NCI-H1105 treated with DMSO at 0.1 percent for 48 hours (cell line): ENCODE measurements at places on chromosomes 3 and 15.

DNA sequence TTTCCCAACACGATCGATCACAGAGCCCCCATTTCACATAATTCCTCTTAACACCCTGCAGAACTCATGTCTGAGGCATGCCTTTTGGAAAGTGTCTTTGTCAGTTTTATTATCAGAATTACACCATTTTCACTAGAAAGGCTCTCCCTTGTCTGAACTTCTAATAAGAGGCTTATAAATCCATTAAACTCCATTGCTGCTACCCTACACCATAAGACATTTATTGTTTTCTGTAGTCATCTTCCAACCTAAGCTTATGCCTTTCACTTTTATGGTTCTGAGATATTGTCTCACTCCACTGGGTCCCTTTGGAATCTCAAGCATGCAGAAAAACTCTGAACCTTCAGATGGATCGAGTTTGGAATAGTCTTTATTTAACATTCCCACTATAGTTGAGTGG is 50.2 kb upstream of the TPM1 start:
- no peak for DNase-seq

DNA sequence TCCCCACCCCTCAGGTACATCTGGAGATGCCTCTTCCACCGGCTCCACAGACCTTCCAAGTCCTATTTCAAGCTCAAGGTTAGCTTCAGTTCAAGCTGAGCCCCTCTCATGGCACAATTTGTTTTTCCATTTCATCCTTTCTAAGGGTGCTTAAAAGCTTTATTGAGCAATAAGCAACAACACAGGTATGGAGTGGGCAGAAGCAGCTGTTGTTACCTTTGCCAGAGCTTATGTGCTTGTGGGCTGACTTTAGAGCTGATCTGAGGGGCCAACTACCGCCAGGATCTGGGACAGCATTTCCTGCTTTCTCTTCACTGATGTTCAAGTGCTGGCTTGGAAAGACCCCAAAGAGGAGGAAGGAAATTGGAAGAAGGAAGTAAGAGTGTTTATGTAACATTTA is 140.0 kb upstream of the KLHL25 start:
- no peak for DNase-seq

DNA sequence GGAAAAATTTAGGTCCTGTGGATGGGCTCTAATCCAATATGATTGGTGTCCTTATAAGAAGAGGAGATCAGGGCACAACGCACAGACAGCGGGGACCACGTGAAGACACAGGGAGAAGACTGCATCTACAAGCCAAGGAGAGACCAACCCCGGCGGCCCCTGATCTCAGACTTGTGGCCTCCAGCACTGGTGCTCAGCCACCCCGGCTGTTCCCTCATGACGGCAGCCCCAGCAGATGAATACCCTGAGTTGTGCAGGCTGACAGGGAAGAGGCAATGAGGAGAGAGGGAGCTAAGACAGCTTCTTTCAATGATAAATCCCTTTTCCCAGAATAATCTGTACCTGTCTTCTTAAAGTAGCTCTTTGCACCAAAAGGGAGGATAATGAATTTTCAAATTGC is 33.3 kb upstream of the CGNL1 start:
- no peak for DNase-seq

DNA sequence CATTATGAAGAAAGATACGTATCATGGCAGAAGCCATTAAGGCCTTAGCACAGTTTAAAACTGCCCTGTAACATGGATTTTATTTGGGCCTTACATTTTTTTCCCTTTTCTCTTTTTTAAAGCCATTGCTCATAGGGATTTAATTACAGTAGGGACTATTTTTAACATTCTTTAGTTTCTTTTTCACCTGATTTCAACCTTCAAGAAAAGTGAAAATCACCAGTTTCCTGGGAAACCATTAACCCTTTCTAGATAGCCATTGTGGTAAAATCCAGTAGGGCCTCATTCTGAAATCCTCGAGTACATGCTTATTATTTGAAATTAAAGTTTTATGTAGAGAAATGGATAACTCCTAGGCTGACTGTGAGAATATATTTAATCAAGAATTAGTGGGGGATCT is 3.1 kb downstream of the SPRED1 start:
- DNase-seq, result no peak

- no peak for DNase-seq
These were observed 11.1 kb upstream of the PSTPIP1 start for GRCh38 chr15:76983590-76984375.

- no peak for DNase-seq
These were observed 48.0 kb downstream of the ARHGEF26 start for GRCh38 chr3:154168998-154169795.

- DNase-seq, result no peak
These were observed 124.4 kb upstream of the P2RY1 start for GRCh38 chr3:152710549-152710948.

GRCh38 chr3:38657369-38657768 is 7.9 kb upstream of the SCN5A start:
- no peak for DNase-seq

DNA sequence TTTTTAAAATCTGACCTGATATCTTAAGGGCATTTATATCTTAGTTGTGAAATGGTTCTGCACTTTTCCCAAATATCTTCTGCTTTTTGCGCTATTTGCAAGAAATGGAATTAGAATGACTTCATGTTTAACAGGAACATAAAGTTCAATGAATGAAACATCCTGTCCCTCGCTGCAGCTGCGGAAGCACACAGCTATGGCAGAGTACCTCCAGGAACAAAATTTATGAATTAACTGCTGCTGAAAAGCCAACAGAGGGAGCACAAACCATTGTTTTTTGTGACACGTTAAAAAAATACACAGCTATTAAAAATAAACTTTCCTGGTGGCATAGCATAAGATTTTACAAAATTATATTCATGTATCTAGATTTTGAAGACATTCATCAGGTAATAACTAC is 404.4 kb upstream of the MDFIC2 start:
- DNase-seq, result no peak

GRCh38 chr3:4015426-4015825 is 216.2 kb downstream of the LRRN1 start:
- no peak for DNase-seq

- DNase-seq, result no peak
These were observed at the start of gene COL6A6 for GRCh38 chr3:130516645-130517512. Gene COL6A6, plus strand, starts transcription at chr3:130517177. Its CDS starts 43,188 bp downstream, at chr3:130560365.

- DNase-seq, result no peak
These were observed 21.1 kb upstream of the PDE8A start for GRCh38 chr15:84960391-84961113.

DNA sequence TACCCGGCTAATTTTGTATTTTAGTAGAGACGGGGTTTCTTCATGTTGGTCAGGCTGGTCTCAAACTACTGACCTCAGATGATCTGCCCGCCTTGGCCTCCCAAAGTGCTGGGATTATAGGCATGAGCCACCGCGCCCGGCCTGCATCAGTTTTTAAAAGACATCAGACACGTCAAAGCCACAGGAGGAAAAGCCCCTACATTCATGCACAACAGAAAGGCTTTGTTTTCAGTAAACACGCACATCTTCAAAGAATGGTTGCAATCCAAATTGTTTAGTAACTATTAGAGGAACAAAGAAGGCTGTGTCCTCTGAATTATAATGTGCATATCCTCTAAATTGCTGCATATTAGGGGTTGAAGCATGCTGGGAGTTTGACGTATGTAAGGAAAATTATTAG is 53.3 kb downstream of the BTD start:
- DNase-seq, result no peak

GRCh38 chr3:197908957-197909701 is 40.9 kb upstream of the RPL35A start:
- no peak for DNase-seq

DNA sequence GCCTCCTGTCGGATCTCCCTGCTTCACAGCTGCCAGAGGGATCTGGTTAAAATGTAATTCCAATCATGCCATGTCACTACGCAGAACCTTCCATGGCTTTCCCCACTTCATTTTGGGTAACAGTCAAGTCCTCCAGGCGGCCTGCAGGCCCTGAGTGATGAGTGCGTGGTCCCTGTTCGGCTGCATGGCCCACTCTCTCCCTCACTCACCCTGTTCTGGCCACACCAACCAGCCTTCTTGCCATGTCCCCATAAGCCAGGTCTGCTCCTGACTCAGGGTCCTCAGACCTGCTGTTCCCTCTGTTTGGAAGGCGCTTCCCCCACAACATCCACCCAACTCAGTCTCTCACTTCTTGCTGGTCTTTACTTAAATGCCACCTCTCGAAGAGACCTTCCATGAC is 41.6 kb upstream of the LINGO1 start:
- no peak for DNase-seq

DNA sequence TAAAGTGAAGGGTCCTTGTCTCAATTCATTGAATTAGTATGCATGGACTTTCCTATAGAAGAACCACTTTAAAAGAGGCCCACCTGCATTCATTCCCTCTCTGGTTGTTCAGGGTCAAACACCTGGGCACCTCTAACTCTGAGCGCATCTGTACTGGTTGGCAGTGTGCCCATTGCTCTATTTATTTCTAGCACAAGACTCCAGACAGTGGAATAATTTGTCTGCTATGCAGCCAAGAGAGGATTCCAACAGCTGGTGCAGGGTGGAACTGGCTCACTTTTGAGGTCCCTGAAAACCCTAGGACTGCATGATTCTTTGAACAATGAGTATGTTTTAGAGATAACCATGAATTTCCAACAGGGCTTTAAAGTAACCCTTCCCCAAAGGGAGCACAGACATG is 57.9 kb downstream of the CCDC33 start:
- DNase-seq, result peak; percentile 66

DNA sequence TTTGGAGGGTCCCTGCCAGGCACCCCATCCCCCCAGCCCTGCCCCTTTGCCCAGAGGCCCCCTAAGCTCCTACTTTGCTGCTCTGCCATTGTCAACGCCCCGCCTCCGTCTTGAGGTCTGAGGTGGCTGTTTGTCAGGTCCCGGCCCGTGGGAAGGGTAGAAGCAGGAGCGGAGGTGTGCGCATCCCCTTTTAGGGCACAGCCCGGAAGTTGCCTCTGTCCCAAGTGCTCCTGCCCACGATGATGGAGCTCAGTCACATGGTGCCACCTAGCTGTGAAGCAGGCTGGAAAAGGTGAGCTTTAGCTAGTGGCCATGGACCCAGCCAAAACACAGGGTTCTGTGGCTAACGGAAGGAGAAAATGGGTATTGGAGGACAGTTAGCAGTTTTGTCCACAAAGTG is 28.5 kb upstream of the LCTL start:
- no peak for DNase-seq

DNA sequence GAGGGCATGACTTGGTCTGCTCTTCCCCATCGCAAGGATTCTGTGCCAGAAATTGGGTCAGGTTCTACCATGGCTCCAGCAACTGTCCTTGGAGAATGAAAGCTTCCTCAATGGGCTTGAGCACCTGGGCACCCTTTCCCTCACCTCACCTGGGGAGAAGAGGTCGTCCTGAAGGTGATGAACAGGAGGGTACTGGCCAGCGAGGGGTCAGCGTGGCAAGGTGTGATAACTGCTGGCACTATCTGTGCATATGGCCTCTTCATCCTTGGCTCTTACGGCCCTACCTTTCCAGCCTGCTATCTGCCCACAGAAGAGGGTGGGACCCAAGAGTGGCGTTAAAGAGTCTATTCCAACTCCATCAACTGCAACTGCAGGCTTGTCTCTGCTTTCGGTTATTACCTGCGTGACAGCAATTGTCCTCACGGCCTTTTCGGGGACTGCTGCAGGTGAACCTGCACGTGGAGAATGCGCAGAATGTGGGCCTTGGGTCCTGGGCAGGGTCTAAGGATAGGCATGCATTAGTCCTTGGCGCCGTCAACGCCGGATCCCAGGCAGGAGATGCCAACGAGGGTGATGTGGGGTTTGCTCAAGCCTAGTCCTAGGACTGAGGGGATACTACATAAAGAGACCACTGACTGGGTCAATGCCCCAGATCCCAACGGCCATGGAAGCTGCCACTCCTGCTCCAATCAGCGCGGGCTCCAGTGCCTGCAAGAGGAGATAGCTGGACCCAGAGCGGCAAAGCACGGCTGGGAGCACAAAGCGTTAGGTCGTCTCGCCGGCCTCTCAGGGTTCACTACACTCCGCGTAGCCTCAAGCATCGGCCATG is 625 bp upstream of the RBM15B start:
- DNase-seq, result no peak

DNA sequence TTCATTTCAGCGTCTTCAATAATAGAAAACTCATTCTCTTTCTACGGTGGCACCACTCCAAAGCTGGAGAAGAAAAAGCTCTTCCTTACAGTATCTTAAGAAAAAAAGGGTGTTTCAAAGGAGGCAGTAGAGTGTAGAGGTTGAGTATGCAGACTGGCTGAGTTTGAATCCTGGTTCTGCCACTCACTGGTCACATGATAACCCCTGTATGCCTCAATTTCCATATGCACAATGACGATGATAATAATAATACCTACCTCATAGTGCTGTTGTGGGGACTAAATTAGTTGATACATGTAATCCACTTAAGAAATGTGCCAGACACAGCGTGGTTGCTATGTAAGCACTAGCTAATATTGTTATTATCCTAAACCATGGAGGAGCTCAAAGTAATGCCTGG is 4.5 kb downstream of the ANP32A start:
- no peak for DNase-seq

- DNase-seq, result no peak
These were observed 53.2 kb upstream of the RBSN start for GRCh38 chr3:15152184-15152583.

DNA sequence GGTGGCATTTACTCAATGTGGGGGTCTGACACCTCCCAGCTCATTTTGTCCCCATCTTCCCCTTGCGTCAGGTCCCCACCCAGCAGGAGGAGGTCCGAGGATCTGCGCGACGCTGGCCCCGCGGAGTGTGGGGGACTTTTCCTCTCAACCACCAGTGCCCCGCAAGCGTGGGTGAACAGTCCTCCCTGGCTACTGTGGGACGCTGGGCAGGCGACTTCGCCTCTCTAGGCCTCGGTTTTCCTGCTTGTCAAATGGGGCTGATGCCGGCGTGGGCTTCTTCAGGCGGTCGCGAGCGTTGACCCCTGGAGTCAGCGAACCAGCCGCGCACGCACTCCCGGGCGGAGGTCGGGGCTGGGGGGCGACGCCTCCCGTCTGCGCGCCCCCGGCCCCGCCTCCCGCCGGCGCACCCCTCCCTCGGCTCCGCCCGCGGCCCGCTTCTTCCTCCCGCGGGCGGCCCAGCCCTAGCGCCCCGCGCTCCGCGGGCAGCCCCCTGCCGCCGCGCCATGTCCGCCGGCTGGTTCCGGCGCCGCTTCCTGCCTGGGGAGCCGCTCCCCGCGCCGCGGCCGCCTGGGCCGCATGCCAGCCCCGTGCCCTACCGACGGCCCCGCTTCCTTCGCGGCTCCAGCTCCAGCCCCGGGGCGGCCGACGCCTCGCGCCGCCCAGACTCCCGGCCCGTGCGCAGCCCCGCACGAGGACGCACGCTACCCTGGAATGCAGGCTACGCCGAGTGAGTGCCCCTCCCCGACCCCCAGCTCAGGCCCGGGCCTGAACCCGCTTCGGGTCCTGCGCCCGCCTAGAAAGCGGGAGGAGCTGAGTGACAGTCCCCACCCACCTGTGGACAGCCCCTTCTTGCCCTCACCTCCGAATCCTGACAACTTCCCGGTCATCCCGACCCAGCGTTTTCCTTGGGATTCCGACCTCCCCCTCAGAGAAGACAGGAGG is at the start of gene PPM1M:
Gene PPM1M (plus strand): TSS at position 438 of the 942 bp plus-strand sequence. CDS start 66 bp downstream, at position 504.
- DNase-seq, result peak; percentile 19

GRCh38 chr3:34109021-34109420 is 310.6 kb downstream of the PDCD6IP start:
- DNase-seq, result no peak

- DNase-seq, result no peak
These were observed 346.2 kb downstream of the GRM7 start for GRCh38 chr3:7207125-7207524.
